ENCODE measurements at places on chromosomes 5 and 9.

- DNase-seq = no peak
Observed at GRCh38 chr5:158354958-158355357, 496.0 kb upstream of the CLINT1 start.

GRCh38 chr5:181191526-181192336 is 13.3 kb downstream of the TRIM7 start:
- DNase-seq = peak; percentile 98

DNA sequence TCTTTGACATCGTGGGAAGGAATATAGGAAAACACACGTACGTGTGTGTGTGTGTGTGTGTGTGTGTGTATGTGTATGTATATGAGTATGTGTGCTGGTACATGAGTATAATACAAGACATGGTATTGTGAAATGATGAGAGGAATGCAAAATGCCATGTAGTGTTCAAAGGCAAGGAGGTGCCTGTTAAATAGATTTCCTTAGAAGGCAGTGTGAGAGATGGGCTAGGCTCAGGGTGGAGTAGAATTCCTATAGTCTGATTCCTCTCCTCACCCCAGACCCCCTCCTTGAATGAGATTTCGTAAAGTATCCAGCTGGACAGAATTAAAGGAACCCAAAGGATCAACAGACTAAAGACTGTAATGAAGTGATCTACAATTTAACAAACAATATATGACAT is 11.1 kb downstream of the GPR21 start:
- no peak for DNase-seq

DNA sequence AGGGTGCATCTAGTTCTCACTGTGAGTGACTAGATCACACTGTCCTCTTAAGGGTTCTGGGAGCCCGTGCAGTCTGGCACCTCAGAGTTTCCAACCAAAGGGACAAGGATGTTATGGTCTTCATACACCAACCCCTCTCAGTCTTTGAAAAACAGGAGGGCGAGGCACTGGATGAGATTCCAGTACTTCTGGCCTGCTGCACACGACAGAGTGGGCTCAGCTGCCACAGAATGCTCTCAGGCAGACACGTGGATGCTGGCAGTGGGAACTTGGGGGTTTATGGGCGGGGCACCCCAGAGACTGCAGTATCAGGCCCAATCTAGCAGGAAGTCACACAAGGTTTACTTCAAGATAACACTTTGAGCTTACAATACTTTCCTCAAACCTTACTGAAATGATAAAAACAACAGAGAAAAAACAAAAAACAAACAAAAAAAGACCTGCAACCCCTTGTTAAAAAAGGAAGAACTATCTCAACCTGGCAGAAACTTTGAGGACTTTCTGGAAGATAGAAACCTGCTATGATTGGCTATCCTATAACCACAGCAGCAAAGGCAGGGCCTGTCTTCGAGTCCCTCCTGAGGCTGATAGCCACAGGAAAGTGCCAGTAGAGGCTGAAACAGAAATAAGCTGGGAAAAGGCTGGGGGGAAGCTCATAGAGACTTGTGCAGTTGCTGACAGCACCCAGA is 28.3 kb upstream of the TGFBR1 start:
- DNase-seq = peak; percentile 46

DNA sequence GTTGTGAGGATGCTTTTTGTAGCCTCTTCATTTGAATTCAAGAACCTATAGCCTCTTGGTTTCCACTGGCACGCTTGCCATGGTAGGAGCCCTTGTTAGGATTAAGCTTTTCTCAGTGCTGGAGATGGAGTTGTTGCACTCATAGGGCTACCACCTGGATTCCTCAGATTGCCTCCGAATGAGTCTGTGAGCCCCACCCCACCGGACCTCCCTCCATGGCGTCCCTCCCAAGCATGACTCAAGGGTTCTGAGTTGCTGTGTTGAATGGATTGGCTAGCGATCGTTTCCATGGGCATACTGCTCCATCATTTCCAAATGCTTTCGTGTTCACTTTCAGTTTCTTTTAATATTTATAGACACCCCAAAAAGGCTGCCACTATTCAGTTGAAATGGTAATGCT is 69.9 kb downstream of the DAPK1 start:
- DNase-seq = no peak

- peak; percentile 3 for DNase-seq
Observed at GRCh38 chr5:168706655-168707069, 127.5 kb upstream of the PANK3 start.

- no peak for DNase-seq
Observed at GRCh38 chr9:103355000-103355399, 359.9 kb downstream of the CYLC2 start.

DNA sequence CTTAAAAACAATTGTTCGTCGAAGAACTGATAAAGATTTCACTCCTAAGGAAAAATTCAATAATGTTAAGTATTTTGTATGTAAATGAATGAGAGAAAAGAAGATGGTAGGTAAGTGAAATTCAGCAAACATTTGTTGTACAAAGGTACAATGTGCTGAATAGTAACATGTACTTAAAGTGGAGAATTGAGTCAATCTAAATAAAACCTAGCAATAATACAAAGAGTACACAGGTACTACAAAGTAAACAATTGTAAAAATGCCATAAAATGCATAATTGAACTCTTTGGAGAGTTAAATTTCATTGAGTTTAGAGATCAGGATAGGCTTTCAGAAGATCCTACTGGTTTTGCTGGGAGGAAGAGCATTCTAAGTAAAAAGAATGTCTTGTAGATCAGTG is 82.9 kb downstream of the ERBIN start:
- DNase-seq = no peak

GRCh38 chr5:33843579-33843978 is 48.2 kb downstream of the ADAMTS12 start:
- no peak for DNase-seq

GRCh38 chr5:115241881-115242642 is 20.6 kb downstream of the PGGT1B start:
- DNase-seq = no peak

DNA sequence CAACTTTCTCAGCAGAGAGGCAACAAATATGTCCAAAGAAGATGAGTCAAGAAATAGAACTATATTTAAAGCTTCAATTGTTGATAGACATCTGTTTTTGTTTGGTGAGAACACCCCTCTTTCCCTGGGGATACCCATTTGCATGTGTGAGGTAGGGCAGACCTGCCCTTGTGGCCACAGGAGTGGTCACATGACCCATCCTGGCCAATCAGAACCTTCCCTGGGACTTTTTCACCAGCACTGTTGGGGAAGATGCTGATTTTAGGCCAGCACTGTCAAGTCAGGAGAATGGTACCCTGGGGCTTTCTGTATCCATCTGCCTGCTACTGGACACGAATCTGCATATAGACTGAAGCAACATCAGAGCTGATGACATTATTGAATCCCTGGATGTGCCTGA is 211.2 kb downstream of the CDK5RAP2 start:
- DNase-seq = no peak

GRCh38 chr9:72396247-72397091 is 31.5 kb upstream of the ZFAND5 start:
- DNase-seq = peak; percentile 63

Measured in inflammatory macrophage (primary cell).